ENCODE measurements at places on chromosomes 12 and 14.

DNA sequence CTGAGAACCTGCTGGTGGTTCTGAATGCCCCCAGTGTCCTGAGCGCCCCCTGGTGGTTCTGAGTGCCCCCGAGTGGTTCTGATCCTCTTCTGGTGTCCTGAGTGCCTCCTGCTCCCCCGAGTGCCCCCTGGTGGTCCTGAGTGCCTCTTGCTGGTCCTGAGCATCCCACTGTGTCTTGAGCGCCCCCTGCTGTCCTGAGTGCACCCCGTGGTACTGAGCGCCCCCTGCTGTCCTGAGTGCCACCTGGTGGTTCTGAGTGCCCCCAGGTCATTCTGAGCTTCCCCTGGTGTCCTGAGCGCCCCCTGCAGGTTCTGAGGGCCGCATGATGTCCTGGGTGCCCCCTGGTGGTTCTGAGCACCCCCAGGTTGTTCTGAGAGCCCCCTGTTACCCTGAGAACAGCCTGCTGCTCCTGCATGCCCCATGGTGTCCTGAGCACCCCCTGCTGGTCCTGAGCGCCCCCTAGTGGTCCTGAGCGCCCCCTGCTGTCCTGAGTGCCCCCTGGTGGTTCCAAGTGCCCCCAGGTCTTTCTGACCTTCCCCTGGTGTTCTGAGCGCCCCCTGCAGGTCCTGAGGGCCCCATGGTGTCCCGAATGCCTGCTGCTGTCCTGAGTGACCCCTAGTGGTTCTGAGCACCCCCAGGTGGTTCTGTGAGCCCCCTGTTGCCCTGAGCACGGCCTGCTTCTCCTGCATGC, 1165.4 kb downstream of the TMEM121 start:
- DNase-seq = no peak

- no peak for DNase-seq
Observed at GRCh38 chr14:31164115-31164514, 43.5 kb downstream of the HECTD1 start.

DNA sequence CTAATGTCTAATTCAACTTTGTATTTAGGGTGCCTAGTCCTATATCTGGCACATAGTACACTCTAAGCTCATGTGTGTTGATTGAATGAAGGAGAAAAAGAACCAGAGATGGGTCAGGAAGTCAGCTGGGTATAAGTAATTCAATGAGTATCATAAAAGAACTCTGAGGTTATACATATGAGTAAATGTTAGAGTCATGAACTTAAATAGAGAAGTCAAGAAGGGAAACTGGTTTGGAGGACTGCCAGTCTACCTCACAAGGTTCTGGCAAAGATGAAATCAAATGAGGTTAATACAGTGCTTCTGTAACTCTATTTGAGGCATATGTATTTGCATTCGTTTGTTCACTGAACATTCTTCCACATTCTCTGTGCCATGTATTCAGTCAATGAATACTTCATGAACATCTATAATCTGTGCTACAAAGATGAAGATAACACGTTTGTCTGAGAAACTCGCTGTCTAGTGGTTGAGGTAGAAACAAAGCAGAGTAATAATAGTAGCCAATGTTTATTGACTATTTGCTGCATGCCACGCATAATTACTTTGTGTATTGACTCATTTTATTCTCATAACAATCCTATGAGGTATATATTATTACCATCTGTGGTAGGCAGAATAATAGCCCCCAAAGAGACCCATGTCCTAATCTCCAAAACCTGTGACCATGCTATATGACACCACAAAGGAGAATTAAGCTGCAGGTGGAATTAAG, 88.9 kb downstream of the PTGER2 start:
- no peak for DNase-seq

DNA sequence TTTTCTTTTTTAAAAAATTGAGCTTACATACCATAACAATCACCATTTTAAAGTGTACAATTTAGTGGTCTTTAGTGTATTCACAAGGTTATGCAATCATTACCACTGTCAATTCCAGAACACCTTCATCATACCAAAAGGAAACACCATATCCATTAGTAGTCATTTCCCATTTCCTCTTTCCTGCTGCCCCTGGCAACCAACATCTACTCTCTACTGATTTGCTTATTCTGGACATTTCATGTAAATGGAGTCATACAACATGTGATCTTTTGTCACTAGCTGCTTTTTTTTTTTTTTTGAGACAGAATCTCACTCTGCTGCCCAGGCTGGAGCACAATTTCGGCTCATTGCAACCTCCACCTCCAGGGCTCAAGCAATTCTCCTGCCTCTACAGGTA, 66.8 kb upstream of the CFL2 start:
- peak; percentile 73 for DNase-seq

- no peak for DNase-seq
Observed at GRCh38 chr12:15205341-15206010, 15.7 kb downstream of the RERG start.

DNA sequence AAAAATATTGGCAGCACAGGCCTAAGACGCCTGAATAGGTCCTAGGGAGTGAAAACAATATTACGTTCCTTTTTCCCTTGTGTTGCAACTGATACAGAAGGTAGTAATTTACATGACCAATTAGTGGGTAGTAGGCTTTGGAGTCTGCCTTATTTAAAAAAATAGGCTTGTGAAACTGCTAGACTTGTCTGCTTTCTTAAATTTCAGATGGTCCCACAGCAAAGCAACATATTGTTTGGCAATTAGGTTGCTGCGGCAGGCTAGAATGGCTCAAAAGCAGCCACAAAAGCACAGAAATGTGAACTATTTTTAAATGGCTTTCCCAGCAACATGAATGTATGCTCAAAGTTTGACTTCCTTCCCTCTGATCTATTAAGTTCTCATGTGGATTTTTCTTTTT, 211.9 kb downstream of the TTC8 start:
- DNase-seq = no peak

- peak; percentile 50 for DNase-seq
Observed at GRCh38 chr14:23984891-23985602, 3.7 kb upstream of the DHRS4L2 start.

- no peak for DNase-seq
Observed at GRCh38 chr12:66312189-66312588, 9.9 kb downstream of the HELB start.

GRCh38 chr12:94227066-94227465, 78.7 kb downstream of the PLXNC1 start:
- no peak for DNase-seq

- DNase-seq = peak; percentile 15
Observed at GRCh38 chr14:54669721-54670561, 103.0 kb downstream of the SAMD4A start.
